ENCODE measurements at places on chromosomes 16 and 17.

GRCh38 chr16:56862776-56863175, 2.2 kb upstream of the SLC12A3 start:
- DNase-seq, result no peak

GRCh38 chr17:40307001-40307730, 1.8 kb upstream of the RARA start:
- DNase-seq, result no peak

GRCh38 chr16:73724503-73724902, 572.1 kb upstream of the PSMD7 start:
- no peak for DNase-seq

DNA sequence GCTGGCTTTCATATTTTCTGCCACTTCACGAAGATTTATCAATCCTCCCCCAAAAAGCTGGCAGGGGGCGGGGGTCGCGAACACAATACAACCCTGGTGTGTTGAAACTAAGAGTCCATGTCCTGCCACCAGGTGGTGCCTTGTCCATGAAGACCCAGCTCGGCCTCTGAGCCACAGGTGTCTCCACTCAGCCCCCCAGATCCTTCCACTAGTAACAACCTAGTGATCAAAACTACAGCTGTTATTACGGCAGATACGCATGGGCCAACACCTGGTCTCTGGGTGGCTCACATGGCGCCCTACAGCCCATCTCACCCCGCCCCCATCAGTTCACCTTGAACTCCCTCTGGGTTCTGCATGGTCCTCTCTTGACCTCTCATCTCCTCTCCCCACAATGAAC, 27.7 kb downstream of the USP7 start:
- no peak for DNase-seq

DNA sequence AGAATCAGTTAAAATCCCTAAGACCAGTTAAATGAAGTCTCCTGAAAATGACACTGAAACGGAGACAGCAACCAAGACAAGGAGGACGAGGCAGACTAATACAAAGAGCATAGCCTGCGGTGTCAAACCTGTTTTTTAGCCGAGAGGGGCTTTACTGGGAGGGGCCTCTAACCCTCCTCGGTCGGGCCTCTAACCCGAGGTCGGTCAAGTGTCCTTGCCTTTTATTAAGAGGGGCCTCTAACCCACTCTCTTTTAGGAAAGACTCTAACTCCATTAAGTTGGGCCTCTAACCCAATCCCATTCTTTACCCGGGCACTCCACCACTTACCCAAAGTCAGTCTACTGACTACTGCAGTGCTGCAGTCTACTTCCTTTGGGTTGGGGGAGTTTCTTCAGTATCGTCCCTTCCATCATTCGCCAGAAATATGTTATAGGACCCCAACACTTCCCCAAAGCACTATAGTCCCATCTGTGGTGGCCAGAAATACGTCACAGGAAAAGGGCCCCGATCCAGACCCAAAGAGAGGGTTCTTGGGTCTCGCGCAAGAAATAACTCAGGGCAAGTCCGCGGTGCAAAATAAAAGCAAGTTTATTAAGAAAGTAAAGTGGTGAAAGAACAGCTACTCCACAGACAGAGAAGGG, 39.2 kb upstream of the ARL4D start:
- DNase-seq, result no peak

DNA sequence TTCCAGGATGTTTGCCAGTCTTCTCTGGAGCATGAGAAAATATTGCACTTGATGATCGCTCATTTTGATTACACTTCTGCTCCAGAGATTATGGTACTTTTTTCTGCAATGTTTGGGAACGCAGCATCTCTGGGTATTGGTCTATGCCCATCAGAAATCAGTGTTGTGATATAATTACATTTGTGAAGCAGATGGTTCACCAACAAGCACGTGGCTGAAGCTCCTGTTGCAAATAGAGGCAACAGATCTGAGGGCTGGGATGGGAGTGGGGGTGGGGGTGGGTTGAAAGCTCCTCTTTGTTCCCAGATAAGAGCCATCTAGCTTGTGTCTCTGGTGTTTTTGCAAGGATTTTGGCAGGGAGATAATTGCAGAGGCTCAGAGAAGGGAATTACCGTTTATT, 252.3 kb downstream of the SHISA9 start:
- DNase-seq, result no peak

Measured in prostate gland (tissue), 2 donors.